ENCODE measurements at places on chromosomes 6 and 20.

DNA sequence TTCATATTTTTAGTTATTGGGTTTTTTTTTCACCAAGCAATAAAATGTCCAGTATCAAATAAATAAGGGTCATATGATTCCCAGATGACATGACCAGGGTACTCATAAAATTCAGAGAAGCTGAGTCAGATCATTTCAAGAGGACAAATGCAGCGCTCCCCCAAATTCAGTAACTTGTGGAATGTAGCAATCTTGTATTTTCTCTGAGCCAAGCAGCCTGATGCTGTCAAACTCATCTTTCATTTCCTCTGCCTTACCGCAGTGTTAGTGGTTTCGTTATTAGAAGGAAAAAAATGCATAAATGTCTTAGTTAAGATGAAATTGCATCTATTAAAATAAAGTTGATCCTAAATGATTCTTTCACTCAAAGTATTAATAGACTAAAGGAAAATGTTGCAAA, 57.8 kb upstream of the EDN1 start:
- no peak for DNase-seq

- DNase-seq, result no peak
These were observed 37.2 kb upstream of the VGLL2 start for GRCh38 chr6:117228202-117228601.

DNA sequence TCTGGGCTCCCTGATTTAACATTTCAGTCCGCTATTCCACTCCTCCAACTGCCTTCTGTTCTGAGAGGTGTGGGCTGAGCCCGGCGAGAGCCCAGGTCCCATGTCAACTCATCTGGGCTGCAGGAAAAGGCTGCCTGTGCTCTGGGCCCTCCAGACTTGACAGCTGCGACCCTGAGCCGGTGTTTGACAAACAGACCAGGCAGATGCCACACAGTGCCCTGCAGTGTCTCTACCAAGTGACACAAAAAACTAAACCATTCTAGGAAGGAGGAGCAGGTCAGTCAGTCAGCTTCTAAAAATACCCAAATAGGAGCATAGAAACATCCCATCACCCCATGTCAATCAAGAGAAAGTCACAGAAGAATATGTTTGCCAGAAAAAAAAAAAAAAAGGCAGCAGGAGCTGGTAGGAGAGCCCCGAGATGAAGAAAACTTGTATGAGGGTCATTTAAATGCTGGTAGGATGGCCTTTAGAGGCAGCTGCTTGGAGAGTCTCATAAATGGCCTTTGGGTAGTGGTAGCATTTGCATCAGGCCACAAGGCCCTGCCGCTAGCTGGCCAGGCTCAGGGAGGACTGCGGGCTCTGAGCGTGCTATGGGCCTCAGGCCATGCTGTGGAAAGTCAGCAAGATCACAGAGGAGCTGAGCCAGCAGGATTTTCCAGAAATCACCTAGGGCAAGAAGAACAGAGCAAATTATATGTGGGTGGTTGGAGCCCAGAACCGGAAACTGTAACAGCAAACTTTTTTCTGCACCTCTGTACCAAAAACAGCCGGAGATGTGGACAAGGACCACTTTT, 36.6 kb upstream of the GFOD1 start:
- no peak for DNase-seq

- no peak for DNase-seq
These were observed 259.3 kb downstream of the PREX1 start for GRCh38 chr20:48568520-48568919.

Data from activated T-cell treated with anti-CD3 and anti-CD28 coated beads, Interleukin-2, amount 50 U/mL, for 48 hours (primary cell).